ENCODE measurements at places on chromosomes 3 and 15.

GRCh38 chr3:10337323-10338163, 16.6 kb upstream of the SEC13 start:
- DNase-seq, result no peak

GRCh38 chr15:74252291-74252690, 16.2 kb downstream of the CCDC33 start:
- DNase-seq, result no peak

- DNase-seq, result no peak
Measured at GRCh38 chr15:98888820-98889479, 118.6 kb downstream of the PGPEP1L start.

DNA sequence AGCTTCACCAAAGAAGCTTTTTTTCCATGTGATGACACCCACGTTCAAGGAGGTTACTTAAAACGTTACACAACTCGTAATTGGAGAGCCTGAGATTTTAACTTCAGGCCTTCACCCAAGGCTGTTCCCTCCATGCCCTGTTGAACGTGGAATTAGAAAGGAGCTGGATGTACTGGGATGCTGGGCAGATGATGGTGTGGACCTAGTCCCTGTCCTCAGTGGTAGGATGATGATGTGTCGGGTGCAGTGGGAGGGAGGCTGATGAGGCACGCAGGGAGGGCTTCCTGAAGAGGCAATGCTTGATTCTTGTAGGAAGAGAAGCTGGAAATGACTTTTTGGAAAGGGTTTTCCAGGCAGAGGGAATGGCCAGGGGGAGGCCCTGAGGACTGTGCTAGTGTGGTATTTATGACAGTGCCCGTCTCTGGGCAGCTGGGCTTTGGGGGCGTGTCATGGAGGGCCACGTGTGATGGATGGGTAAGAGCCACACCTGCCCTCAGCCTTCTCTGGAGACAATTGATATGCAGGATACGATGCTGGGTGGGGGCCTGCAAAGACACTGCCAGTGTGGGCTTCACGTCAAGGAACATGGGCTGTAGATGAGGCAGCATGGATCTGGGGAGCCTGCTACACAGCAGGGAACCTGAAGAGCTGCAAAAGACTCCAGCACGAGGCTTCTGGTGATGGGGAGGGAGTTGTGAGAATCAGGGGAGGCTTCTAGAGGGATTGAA, 15.3 kb downstream of the SYNM start:
- DNase-seq, result peak; percentile 68

- DNase-seq, result no peak
Measured at GRCh38 chr3:118809696-118810498, 224.7 kb downstream of the IGSF11 start.

DNA sequence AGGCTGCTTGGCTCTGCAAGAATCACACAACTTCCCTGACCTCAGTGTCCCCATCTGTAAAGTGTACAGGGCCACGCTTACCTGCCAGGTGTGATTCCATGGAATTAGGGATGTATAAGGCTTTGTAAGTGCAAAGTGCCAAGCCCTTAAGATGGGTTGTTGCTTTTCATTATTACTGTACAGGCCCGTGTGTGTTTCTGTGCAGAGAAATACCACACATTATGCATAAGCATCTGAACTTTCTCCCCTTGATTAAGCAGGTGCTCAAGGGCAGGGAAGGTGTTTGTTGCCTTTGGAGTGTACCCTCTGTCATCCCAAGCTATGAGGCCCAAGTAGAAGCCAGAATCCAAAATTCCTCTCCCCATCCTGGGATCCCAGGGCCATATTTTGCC, 13.6 kb upstream of the HRH1 start:
- DNase-seq, result no peak

DNA sequence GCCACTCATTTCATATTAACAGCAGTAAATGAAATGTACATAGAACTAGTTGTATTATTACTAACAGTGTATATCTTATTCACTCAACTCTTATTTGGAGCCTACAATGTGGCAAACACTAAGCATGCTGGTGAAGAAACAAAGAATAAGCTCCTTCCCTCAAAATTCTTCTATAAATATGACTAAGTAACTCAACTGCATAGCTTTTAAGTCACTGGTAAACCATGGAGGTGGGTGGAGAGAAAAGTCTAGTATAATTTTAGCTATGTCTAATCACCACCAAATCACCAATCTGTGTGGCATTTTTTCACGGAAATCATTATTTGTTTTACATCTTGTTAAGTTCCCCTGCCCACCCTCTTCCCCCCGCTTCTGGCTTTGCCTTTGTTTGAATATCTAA, 17.5 kb downstream of the COPS2 start:
- no peak for DNase-seq

DNA sequence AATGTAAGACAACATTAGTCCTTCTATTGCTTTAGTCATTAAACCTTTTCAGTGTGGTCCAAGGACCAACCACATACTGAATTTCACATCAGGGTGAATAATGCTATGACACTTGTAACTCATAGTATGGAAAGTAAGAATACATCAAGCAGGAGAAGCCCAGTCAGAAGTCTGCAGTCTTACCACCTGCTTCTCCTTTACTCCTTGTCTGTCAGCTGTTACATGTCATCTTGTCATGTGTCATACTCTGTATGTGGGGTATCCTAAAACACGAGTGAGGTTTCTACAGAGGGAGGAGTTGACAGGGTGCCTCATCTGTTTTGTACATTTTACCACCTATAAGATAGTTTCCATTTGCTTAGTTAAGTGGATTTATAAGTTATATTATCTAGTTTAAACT, 32.8 kb upstream of the EID1 start:
- no peak for DNase-seq

- no peak for DNase-seq
Measured at GRCh38 chr3:193729601-193730000, 136.6 kb downstream of the OPA1 start.

DNA sequence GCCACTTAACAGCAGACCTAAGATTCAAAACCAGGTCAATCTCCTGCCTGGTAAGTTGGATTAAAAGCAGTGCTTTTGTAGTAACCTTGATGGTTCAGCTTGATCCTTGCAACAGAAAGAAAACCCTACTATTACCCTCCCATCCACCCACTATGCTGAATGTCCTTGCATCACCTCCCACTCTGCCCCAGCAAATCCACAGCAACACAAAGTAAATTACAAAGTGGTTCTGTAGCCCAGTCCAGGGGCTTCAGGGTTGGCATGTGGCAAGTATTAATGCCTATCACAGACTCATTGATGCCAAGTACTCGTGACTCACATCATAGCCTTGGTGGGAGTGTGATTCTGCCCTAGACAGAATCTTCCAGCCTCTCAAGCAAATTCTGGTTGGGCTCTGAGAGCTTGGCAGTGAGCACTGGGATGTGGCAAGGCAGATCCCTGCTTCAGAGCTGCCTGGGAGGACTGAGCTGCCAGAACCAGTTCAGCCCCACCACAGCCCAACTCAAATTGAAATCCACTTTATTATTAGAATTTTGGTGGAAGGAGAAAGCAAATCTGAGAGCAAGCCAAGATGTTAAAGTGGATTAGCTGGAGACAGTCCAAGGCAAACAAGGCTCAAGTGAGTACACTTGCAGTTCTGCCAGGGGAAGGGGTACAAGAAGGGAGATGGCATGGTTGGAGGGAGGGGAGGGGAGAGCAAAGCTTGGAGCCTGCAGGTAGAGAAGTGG, 225.8 kb upstream of the UMPS start:
- DNase-seq, result no peak

GRCh38 chr3:186080849-186081438, 27.9 kb downstream of the ETV5 start:
- no peak for DNase-seq

GRCh38 chr3:183662099-183662498, 26.7 kb downstream of the KLHL24 start:
- no peak for DNase-seq

GRCh38 chr3:94811836-94812235, 749.0 kb downstream of the NSUN3 start:
- no peak for DNase-seq

DNA sequence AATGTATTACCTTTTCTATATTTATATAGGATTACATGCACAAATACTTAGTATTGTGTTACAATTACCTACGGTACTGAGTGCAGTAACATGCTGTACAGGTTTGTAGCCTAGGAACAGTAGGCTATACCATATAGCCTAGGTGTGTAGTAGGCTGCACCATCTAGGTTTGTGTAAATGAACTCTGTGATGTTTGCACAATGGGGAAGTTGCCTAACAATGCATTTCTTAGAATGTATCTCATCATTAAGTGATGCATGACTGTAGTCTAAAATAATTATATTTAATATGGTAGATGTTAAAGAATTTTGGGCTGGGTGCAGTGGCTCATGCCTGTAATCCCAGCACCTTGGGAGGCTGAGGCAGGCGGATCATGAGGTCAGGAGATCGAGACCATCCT, 281.0 kb downstream of the KLF13 start:
- no peak for DNase-seq

- DNase-seq, result no peak
Measured at GRCh38 chr3:158539414-158540014, 31.5 kb upstream of the MLF1 start.

DNA sequence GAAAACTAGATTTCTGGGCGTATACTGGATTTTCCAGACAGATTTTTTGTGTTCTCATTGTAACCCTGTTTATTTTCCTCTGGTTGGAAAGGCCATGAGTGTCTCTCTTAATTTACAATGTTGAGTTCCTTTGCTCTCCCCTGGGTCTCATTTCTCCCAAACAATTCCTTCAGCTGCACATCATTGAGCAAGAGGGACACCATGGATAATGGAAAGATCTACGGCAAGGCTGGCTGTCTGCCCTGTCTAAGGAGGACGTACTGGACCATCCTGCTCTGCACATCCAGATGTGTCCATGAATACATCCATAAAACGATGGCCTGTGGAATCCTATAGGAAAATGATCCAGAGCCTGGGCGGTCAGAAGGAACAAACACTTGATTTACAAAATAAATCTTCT, 258.1 kb upstream of the MCTP2 start:
- DNase-seq, result peak; percentile 89

DNA sequence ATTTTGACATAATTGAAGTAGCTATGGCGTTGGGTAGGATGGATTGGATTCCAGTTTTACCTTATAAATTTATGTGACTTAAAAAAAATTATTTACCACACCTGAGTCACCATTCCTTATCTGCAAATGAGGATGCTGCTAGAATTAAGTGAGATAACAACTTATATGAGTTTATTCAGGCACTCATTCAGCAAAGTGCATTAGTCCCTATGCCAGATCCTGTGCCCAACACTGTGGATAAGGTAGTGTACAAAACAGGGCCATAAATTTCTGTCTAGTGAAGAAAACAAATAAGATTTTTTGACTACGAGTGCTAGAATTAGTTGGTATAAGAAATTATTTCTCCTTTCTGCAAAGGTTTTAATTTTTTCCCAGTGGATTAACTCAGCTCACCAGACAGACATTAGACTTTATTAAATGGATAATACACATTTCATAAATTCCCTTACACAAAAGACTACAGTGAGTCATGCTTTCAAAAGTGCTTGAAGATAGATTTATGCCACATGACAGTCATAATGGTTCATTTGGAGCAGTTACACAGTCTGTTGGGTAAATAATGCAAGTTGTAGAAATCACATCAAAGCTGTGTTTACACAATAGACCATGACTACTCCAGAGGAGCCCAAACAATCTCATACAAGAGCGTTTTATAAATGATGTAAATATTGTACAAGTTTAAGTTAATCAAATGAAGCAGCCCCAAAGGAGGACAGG, 129.9 kb upstream of the TGFBR2 start:
- DNase-seq, result no peak

GRCh38 chr3:179068779-179069530, 2.7 kb downstream of the ZMAT3 start:
- DNase-seq, result no peak

DNA sequence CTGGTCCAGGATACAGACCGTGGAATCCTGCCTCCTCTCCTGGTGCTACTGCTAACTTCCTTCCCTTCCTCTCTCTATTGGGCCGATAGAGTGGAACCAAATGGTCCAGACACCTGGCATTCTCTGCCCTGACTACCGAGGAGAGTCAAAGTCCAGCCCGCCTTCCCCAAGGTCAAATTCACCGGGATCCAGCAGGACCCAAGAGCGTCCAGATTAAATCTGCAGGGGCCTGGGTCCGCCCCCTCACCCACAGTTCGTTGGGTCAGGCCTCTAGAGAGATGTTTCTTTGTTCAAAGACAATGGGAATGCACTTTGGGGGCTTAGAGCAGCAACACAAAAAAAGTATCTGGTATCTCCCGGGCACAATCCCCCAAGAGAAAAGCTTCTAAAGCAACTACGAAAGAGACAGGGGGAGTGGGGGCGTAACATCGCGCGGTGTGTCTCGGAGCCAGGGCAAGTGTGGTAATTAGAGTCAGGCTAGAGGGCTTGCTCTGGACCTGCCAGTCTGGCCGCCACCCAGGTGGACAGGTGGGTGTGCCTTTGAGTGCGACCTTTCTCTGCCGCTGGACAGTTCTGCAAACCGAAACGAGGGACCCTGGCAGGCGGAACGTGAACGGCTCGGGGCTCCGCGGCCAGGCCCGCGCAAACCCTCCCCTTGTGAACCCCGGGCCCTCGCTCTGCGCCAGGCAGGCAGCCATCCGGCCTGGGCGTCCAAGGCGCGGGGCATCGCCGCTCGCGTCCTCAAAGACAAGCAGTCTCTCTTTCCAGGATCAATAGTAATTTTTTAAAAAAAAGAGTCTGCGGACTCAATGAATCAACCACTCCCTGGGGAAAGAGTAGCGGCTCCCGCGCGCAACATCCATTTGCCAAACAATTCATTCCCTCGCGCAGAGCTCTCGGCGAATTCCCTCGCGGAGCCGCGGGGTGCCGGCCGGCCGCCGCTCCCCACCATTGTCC, 806 bp downstream of the KLHL25 start:
- DNase-seq, result no peak

- no peak for DNase-seq
Measured at GRCh38 chr3:45939341-45939771, 3.9 kb upstream of the CXCR6 start.

DNA sequence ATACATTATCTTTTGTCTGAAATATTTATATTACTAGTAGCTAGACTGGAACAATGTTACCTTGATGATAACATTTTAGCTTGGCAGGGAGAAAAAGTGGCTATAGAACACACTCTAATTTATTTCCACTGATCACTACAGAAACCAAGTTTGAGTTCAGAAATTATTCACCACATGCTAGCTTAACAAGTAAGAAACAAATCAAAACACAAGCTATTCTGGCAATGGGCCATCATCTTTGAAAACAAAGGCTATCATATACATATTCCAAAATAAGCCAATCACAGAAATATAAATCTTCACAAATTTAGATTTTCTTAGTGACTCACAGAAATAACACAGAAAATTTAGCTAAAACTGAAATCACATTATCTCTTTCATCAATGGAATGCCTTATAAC, 17.1 kb downstream of the AQR start:
- DNase-seq, result no peak

DNA sequence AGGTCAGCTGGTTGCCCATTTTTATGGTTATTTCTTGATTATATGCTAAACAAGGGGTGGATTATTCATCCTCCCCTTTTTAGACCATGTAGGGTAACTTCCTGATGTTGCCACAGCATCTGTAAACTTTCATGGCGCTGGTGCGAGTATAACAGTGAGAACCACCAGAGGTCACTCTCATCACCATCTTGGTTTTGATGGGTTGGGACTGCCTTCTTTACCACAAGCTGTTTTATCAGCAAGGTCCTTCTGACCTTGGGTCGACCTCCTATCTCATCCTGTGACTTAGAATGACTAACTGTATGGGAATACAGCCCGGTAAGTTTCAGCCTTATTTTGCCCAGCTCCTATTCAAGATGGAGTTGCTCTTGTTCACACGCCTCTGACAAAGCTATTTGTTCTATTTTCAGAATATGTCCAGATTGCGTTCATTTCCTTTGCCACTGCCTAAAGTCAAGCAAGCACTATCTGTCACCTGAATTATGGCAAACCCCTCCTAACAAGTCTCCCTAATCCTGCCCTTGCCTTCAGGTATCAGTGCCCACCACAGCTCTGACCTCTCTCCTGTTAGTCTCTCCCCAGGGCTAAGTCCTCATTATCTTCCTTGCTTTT, 308.5 kb downstream of the ROBO2 start:
- DNase-seq, result no peak

Measured in sigmoid colon (tissue), 7 donors.